ENCODE measurements at places on chromosomes 3 and 15.

DNA sequence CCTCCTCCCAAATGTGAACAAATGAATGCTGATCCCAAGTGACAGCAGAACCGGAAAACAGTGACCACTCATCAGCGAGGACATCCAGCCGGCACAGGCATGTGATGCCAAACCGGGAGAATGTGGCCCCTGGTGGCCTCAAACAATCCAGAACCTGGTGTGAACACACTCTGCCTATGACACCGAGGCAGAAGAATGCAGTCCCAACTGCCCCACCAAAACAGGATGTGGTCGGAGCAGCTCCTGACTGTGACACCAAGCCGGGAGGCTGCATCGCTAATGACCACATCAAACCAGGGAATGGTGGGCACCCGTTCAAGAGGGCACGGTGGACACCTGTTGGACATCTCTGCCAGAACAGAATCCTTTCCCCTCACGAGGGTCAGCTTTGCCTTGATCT lies 15.4 kb downstream of the SCN5A start:
- no peak for DNase-seq

- no peak for DNase-seq
Observed at GRCh38 chr3:56629451-56629850, 53.6 kb downstream of the TASOR start.

GRCh38 chr3:55524565-55525244 lies 37.6 kb upstream of the WNT5A start:
- no peak for DNase-seq

- no peak for DNase-seq
Observed at GRCh38 chr3:129562803-129563202, 19.8 kb downstream of the H1-8 start.

- DNase-seq, result no peak
Observed at GRCh38 chr3:151213881-151214280, 10.9 kb upstream of the GPR171 start.

- no peak for DNase-seq
Observed at GRCh38 chr3:127368186-127369032, 80.6 kb upstream of the PRR20G start.

DNA sequence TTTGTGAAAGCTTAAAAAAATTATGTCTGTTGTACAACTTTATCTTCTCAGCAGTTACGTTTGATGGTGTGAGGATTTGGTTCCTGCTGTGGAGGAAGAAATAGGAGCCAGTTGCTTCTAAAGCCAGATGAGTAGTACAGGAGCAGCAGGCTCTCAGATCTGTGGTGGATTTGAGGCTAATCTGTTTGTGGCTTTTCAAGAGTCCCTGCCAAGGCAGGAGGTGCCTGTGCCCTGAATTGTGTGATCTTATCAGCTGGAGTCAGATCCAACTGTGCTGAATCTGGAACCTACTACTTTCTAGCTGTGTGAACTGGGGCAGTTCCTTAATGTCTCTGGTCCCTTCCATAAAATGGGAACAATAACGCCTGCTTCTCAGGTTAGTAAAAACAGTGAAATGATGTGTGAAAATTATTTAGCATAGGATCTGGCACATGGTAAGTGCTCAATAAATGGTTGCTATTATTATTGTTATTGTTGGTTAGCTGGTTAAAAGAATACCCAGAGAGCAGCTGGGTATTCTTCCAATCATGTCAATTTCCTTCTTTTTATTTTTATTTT lies 7.7 kb downstream of the CLDN11 start:
- no peak for DNase-seq

DNA sequence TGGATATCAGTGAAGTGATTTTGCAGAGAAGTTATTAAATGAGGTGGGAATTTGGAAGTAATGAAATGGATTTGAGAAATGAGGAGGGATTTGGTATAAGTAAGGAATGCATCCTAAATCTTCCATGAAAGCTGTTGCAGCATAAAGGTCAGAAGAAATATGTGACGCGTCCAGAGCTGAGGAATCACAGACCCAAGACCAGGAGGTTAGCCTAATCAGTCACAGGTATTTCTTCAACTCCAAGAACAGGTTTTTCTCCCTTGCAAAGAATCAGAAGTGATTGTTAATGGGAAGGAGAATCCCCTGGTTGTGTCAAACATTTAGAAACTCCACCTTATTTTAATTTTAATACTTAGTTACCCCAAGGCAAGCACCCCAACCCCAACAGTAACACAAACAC lies 253.2 kb downstream of the MEX3B start:
- DNase-seq, result no peak

DNA sequence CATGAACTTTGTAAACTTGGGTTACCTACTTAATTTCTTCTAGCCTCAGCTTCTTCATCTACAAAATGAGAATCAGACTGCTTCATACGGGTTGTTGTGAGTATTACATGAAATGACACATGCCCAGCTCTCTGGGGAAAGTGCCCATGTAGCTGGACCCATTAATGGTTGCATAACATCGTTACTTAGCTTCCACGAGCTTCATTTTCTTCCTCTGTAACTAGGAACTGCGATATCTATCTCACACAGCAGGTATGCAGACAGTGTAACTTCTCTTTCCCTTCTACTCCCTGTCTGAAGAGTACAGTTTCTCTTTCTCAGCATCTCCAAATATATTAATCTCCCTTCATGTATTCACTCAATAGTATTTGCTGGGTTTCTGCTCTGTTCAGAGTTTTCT lies 37.9 kb upstream of the DLG1 start:
- no peak for DNase-seq

GRCh38 chr3:4562595-4562994 lies 69.4 kb downstream of the ITPR1 start:
- DNase-seq, result no peak

- no peak for DNase-seq
Observed at GRCh38 chr3:45227071-45227820, 1.2 kb upstream of the TMEM158 start.

- no peak for DNase-seq
Observed at GRCh38 chr3:57230006-57230405, 2.5 kb downstream of the APPL1 start.

DNA sequence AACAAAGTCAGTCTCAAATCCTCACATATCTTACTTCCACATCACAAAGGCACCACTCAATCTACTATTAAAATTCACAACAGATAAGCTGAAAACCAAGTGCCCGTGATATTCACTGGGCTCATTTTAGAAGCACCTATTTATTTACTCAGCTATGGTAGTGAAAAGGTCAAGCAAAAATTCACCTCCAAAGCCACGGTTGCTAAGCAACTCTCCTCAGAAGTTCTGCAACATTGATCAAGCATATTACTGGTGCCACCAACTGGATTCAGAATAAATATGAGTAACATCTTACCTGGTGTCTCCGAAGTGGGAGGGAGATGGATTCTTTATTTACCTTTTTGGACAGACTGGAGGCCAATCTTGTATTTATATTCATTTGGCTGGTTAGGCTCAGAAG lies 714.8 kb downstream of the FHIT start:
- no peak for DNase-seq

DNA sequence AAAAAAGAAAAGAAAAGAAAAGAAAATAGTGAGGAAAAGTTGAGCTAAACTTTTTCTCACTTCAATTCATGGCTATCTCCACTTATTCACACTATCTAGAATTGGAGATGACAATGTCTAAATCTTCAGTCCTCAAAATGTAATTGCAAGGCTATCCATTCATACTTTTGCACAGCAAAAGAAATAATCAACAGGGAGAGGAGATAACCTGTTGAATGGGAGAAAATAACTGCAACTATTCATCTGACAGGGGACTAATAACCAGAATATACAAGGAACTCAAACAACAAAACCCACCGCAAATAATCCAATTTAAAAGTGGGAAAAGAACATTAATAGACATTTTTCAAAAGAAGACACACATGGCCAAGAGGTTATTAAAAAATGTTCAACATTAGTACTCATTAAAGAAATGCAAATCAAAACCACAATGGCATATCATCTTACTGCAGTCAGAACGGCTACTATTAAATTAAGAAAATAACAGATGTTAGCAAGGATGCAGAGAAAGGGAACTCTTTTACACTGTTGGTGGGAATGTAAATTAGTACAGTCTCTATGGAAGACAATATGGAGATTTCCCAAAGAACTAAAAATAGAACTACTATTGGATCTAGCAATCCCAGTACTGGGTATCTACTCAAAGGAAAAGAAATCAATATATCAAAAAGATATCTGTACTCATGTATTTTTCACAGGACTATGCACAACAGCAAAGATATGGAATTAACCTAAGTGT lies 73.5 kb upstream of the PPIB start:
- no peak for DNase-seq

DNA sequence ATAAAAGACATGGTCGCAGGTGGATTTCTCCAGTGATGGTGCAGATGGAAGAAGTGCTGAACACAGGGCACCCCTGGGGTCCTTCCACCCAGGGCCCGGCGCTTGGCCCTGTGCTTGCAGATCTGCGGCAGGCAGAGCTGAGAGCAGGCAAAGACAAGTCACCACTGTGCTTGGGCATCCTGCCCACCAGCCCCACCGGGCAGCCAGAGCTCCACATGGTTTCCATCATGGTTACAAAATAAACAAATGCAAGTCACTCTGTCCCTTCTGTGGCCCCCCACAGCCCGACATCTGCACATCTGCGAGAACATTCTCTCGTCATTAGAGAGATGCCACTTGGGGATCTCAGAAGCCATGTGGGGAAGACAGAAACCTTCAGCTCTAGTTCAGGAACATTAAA lies 37.6 kb upstream of the SFMBT1 start:
- DNase-seq, result peak; percentile 78

DNA sequence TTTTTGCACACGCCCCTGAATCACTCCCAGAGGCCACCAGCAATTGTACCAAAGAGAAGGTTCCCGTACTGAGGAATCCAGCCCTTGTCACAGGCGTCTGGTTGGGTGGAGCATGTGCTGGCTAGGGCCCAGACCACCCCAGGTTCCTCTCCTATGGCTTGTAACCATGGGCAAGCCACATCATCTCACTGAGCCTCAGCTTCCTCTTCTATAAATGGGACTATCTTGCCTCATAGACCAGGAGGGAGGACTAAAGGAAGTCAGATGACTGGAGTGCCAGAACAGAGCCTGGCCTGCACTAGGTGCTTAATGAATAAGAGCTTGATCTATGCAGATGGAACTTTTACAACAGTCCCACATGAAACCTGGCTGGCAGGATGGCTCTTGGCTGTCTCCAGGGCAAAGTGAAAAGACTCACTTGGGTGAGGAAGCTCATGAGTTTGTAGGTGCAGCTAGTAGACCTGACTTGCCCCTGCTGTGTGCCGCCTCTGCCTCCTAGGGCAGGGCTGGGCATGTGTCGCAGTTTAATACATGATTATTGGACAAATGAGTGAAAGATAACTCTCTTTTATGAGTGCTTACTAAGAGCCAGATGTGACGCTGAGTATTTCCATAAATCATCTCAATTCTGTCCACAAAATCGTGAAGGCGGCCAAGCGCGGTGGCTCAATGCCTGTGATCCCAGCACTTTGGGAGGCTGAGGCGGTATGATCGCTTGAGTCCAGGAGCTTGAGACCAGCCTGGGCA lies 29.3 kb downstream of the CTSH start:
- no peak for DNase-seq

DNA sequence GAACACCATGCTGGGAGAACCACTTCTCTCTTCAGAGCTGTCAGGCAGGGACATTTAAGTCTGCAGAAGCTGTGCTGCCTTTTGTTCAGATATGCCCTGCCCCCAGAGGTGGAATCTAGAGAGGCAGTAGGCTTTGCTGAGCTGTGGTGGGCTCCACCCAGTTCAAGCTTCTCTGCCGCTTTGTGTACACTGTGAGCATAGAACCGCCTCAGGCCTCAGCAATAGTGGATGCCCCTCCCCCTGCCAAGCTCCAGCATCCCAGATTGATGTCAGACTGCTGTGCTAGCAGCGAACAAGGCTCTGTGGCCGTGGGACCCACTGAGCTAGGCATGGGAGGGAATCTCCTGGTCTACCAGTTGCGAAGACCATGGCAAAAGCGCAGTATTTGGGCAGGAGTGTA lies 121.6 kb downstream of the NFKBIZ start:
- DNase-seq, result no peak

DNA sequence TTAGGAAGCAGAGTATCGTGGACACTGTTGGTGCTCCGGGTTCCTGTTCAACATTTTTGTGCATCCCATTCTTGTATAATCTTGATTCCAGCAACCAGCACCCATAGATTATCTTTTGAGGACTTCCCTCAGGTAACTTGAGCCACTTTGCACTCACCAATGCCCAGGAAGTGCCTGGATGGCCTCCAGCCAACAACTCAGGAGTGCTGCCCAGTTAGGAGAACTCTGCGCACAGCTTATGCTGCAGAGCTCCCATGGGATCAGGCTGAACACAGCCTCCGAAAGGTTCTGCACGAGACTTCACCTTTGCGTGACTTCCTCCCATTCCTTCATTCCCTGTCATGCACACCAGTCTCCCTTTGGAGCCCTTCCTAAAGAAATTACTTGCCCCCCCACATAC lies 64.3 kb upstream of the LRRN1 start:
- no peak for DNase-seq

GRCh38 chr15:100704281-100705055 lies 102.1 kb downstream of the ASB7 start:
- peak; percentile 4 for DNase-seq

GRCh38 chr3:106206146-106206545 lies 337.3 kb upstream of the CBLB start:
- DNase-seq, result peak; percentile 55

- no peak for DNase-seq
Observed at GRCh38 chr3:159069091-159069490, 267.2 kb downstream of the MFSD1 start.

GRCh38 chr3:52056521-52056967 lies at the start of gene DUSP7:
Gene DUSP7, minus strand, starts transcription at chr3:52056571. Its CDS starts 205 bp downstream, at chr3:52056366.
- peak; percentile 83 for DNase-seq

GRCh38 chr15:34185666-34186065 lies 24.2 kb downstream of the KATNBL1 start:
- no peak for DNase-seq

DNA sequence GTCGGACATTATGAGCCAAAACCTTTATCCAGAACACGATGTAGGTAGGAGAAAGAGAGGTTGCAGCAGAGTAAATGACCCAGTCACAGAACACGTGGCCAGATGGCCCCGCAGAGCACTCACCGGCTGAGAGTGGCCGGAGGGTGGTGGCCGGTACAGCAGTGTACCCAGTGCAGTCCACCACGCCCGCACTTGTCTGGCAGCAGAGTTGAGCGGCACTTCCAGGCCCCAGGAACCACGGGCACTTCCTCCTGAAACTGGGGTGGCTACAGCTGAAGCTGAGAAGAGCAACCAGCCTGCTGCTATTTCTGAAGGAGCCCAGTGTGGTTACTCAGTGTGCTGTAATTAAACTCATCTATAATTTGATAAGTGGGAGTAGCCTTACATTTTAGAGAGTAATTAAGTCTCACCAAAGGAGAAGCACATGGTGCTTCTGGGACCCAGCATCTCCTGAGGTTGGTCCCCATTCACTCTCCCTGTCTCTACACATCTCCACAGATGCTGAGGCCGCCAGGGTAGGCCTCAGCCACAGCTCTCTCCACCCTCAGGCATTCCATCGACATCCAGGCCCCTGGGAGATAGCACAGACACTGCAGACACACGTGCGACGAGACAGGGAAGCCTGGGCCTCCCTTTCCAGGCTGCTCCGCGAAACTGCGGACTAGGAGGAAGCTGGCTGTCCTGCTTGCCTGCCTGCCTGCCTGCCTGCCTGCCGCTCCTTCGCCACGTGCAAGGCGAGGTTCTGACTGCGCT lies 49.8 kb downstream of the BDH1 start:
- DNase-seq, result peak; percentile 42

GRCh38 chr3:87363721-87364120 lies 87.3 kb upstream of the POU1F1 start:
- DNase-seq, result no peak

Measured in right hindlimb (tissue), 1 donor.